ENCODE measurements at places on chromosomes 5 and 9.
A peak's percentile ranks its signal among the peaks of the same experiment; 100 is the strongest.

GRCh38 chr5:91556-92263, at the start of gene PLEKHG4B:
Gene PLEKHG4B (plus strand): TSS chr5:92168. CDS start chr5:92232, 64 bp downstream.
- DNase-seq: no peak

- no peak for DNase-seq
Observed at GRCh38 chr9:106486685-106487084, 376.3 kb upstream of the ZNF462 start.

- no peak for DNase-seq
Observed at GRCh38 chr5:35811108-35811741, 45.5 kb upstream of the IL7R start.

GRCh38 chr9:76135902-76136301, 245.4 kb downstream of the PCSK5 start:
- DNase-seq: no peak

DNA sequence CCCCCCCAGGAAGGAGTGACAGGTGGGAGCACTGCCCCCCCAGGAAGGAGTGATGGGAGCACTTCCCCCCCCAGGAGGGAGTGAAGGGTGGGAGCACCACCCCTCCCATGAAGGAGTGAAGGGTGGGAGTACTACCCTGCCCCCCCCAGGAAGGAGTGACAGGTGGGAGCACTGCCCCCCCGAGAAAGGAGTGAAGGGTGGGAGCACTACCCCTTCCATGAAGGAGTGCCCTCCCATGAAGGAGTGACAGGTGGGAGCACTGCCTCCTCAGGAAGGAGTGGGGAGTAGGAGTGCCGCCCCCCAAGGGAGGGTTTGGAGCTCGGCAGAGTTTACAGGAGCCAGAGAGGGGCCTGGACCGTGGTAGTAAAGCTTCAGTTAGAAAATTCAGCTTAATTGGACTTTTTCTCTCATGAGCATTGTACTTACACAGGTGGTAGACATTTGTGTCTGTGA, 100.7 kb downstream of the CACNA1B start:
- DNase-seq: no peak

- no peak for DNase-seq
Observed at GRCh38 chr9:77714077-77714549, 66.0 kb upstream of the GNA14 start.

DNA sequence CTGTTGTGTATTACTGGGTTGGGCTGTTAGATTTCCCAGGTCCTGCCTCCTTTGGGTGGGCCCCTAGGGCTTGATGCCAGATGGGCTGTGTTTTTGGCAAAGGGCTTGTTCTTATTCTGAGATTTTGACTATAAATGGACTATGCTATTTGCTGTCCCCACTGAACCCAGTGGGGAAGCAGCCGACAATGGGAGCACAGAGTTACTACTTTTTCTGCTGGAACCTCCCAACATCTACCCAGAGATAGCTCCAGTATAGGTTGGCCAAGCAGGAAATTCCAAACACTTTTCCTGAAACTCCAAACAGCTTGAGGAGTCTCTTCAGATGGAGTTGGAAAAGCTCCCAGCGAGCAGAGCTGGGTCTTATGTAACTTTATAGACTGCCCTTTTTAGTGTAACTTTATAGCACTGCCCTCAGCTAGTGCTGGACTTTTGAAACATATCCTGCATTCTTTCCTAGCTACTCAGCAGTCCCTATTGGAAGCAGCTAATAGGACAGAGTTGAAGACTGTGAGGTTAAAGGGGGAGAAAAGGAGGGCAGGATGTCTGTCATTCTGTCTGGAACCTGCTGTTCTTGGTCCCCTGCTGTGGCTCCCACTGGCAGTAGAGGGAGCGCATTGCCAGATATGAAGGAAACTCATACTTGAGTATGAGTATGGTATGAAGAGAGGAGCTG, 21.0 kb downstream of the RUSC2 start:
- no peak for DNase-seq

GRCh38 chr5:163504079-163504931, 1.1 kb upstream of the MAT2B start:
- peak; percentile 16 for DNase-seq

DNA sequence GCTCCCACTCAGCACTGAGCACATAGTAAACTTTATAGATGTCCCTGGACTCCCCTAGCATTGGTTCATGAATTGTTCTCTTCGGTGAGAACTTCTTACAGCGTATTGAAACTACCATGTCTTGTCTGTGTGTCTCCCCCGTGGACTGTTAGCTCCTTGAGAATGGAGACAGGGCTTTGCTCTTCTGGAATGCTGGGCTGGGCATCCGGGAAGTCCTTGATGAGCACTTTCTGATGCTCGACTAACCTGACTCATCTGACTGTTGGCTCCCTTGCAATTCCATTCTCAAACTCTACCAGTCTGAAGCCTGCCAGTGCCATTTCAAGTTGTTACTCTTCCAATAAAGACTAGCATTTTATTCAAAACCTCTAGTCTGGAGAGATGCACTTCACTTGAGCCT, 15.0 kb upstream of the PFDN1 start:
- no peak for DNase-seq

DNA sequence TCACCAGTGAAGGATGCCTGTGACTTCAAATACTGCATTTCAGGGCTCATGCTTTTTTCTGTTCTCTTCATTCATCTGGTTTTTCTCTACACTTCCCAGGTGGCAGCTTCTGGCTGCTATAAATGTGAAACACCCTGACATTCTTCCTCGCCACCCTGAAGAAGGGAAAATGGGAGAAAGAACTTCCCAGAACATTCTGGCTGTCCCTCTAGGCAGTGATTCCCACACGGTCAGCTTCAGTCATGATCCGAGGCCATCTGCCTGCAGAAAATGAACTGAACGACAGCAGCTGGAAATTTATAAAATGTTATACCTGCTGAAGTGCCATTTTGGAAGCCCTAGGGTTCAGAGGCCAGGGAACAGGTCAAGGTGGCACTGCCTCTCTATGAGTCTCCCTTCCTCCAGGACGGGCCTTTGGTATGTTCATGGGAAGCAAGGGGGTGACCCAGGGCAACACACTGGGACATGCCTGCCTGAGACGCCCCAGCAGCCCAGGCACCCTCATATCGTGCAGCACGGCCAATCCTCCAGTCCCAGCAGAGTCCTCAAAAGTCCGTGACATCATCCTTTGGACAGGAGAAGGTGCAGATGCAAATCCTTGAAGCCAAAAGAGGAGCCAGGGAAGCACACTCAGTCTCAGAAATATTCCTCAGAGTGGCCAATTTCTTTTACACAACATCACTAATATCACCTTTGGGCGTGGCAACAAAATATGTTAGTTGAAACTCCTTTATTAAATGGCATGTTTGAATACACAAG, 107.1 kb downstream of the SEMA5A start:
- DNase-seq: no peak

- no peak for DNase-seq
Observed at GRCh38 chr9:124010303-124010664, 1.3 kb upstream of the LHX2 start.

Measured in stimulated activated CD4-positive, alpha-beta T cell treated with anti-CD3 and anti-CD28 coated beads, TNF-alpha, amount 100 ng/mL, for 48 hours (primary cell).